NCI-H1105 (cell line): ENCODE measurements at places on chromosomes 2 and 18.

DNA sequence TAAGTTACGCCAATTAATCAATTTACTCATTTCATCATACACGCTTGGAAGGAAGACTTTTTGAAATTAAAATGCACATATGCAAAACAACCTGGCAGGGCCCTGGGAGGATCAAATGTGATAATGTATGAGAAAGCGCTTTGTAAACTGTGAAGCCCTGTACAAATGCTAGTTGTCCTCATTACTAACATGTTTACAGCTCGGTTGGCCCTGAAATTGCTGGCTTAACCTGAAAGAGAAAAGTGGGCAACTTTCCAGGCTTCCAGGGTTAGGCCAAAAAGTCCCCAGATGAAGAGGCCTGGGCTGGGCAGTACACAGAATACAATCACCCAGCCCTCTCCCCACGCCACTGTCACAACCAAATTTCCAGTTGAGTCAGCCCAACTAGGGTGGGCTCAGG lies 60.2 kb downstream of the DNMT3A start:
- DNase-seq: no peak

- no peak for DNase-seq
These were observed 161.3 kb downstream of the INSIG2 start for GRCh38 chr2:118249531-118249930.

- no peak for DNase-seq
These were observed 174.7 kb downstream of the INO80D start for GRCh38 chr2:205911306-205911705.

- DNase-seq: no peak
These were observed 42.4 kb downstream of the HPCAL1 start for GRCh38 chr2:10345126-10345525.

GRCh38 chr2:126843081-126843480 lies 55.6 kb upstream of the TEX51 start:
- no peak for DNase-seq

DNA sequence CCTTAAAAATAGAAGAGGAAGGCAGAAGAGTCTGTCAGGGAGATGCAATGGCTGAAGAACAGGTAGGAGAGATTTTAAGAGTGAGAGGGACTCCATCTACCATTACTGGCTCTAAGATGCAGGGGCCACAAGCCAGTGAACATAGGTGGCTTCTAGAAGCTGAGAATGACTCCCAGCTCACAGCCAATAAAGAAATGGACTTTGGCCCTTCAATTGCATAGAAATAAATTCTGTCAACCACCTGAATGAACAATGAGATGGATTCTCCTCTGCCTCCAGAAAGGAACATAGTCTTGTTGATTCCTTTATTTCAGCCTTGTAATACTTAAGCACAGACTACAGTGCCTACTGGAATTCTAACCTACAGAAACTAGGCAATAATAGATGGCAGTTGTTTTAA lies 603.3 kb upstream of the NXPH2 start:
- DNase-seq: no peak

DNA sequence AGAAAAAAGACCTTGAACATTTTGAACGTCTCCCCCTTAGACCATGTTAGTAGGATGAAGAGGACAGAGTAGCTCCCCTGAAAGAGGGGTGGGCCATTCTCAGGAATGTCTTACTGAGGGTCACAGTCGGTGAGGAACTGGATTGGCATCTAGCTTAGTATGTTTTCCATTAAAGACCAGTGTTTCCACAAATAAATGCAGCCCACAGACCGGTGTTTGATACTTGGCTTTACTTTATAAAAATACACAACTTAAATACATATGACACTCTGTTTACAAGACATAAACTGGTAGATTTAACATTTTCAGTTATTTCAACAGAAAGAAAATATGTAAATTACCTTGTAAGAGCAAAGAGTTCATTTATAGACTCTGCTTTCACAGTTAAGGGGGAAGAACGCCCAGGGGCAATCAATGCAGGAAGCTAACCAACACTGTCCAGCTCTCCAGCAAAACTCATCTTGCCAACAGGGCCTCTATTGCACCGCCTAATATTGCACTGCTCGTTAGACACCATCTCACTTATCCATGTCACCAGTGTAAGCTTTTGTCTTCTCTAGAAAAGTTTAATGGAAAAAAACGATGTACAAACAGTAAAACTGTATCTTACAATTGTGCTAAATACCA lies 23.5 kb upstream of the ADCY3 start:
- no peak for DNase-seq

- DNase-seq: no peak
These were observed 330.6 kb upstream of the SKOR2 start for GRCh38 chr18:47582093-47582492.

- no peak for DNase-seq
These were observed 2.0 kb downstream of the ANKRD44 start for GRCh38 chr2:197308585-197308984.

- DNase-seq: no peak
These were observed 220.6 kb downstream of the SRBD1 start for GRCh38 chr2:45390441-45390840.

DNA sequence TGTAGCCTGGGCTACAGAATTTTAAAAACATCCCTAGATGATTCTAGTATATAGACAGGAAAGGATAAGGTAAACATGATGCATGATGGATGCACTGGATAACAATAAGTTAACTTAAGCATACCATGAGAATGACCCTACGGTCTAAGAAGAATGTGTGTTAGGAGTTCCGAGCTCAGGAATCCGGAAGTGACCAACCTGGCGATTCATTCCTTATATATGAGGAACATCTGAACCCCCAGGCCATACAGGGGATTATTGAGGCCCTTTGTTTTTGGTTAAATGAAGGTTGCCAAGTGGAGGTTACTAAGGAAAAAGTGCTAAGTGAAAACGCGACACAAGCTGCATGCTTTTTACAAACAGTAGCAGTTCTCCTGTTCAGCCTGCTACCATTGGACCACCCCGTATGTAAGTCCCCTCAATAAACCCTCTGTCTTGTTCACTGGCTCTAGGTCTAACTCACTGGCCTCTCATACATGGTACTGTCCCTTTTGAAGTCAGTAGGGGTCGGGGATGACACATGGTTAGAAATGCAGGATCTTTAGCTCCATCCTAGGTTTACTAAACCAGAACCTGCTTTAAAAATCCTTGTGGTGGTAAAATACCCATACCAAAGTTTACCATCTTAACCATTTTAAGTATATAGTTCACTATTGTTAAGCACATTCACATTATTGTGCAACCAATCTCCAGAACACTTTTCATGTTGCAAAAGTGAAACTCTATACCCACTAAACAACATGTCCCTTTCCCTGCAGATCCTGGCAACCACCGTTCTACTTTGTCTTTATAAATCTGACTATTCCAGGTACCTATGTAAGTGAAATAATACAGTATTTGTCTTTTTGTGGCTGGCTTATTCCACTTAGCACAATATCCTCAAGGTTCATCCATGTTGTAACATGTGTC lies 111.0 kb upstream of the MAP4K3 start:
- no peak for DNase-seq

DNA sequence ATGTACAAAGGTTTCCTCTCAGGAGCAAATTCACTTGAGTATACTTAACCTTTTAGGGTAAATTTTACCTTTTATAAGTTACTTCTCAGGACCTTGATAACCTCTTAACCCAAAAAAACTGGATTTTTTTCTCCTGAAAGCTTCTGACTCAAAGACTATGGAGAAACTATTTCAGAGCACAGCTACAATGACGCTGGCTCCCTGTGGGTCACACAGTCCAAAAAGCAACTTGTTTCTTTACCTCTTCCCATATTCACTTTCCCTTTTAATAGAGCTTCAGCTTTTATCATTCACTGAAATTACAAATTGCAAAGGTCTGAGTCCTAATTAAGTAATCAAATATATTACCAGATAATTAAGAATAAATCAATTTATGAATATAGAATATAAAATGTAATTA lies 32.4 kb downstream of the GTF3C3 start:
- DNase-seq: no peak
